Stimulated activated CD4-positive, alpha-beta T cell treated with anti-CD3 and anti-CD28 coated beads, TNF-alpha, amount 100 ng/mL, for 4 hours (primary cell): ENCODE measurements at places on chromosomes 4 and X.

DNA sequence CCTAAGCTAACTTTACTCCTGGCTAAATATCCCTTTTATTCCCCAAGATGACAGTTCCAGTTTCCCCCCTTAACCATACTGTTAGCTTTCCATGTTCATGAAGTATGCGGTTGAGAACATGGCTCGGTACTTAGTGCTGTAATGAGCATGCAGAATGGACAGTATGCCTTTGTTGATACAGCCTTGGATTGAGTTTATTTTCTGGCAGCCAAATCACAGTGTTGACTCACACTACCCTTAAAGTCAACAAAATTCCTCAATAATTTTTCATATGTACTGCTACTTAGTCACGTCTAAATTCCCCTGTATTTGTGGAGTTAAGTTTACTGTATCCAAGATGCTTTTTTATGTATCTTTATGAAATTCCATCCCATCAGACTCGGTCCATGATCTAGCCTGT lies 1.4 kb upstream of the VEGFC start:
- DNase-seq = no peak

DNA sequence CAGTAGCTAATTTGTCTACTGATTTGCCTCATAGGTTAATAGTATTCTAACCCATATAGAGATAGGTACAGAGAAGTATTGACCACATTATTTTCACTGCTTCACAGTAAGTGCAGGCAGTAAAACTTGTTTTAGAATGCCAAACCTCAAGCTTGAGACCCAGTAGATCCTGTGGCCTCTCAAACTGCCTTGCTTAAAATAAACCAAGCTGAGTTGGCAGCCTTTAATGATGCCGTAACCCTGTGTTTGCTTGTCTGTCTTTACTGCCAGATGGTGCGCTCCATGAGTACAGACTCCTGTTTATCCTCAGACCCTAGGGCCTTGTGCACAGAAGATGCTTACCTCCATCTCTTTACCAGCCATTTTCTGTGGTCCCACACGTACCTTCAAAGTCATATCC lies 50.8 kb downstream of the ANXA3 start:
- no peak for DNase-seq

- no peak for DNase-seq
Measured at GRCh38 chrX:44506678-44507077, 36.0 kb downstream of the FUNDC1 start.

GRCh38 chr4:31349907-31350306 lies 629.7 kb downstream of the PCDH7 start:
- no peak for DNase-seq

DNA sequence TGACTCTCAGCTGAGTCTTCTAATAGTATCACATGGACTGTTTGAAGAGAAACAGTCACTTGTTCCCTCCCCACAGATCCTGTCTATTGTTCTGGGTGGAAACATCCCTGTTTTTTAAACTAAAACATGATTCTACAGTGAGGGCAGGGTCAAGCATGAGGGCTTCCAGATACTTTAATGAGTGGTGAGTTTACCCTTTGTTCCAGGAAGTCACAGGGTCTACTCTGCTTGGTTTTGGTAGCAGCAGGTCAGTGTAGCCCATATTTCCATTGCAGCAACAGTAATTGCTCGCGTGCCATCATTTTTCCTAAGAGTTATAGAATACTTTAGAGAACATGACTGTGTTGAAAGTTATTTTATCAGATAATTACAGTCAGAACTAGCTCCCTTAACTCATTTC lies 87.4 kb downstream of the ZNF732 start:
- no peak for DNase-seq

- no peak for DNase-seq
Measured at GRCh38 chr4:40915318-40916217, 165.8 kb downstream of the NSUN7 start.

DNA sequence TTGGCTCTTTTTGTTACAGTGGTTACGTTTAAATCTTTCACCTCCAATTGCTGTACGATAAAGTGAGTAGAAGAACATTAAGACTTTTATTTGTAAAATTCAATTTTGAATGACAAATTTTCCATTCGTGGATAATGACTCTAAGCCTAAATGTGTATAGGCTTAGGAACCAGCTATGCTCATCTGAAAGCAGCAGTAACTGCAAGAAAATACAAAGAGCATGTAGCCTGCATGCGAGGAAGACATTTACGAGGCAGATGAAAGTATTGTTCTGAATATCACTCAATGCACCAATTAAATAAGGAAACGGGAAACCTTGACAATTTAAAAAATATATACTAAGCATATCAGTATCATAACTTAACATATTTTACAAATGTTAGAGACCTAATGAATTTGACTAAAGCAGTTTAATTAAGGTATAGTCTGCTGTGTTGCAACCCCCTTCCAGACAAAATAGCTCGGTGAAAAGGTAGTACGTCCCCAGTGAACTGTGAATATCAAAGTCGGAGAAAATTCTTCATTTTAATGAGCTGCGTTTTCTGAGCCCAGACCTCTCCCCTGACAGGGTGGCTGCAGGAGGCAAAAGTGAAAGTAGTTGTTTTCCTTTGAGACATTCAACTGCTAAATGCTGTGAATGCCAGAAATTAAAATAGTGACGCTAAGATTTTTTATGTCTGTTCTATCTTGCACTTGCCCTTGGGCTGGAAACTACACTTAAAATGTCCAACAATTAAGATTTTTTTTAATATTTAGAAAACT lies 1236.5 kb upstream of the TENM3 start:
- no peak for DNase-seq

DNA sequence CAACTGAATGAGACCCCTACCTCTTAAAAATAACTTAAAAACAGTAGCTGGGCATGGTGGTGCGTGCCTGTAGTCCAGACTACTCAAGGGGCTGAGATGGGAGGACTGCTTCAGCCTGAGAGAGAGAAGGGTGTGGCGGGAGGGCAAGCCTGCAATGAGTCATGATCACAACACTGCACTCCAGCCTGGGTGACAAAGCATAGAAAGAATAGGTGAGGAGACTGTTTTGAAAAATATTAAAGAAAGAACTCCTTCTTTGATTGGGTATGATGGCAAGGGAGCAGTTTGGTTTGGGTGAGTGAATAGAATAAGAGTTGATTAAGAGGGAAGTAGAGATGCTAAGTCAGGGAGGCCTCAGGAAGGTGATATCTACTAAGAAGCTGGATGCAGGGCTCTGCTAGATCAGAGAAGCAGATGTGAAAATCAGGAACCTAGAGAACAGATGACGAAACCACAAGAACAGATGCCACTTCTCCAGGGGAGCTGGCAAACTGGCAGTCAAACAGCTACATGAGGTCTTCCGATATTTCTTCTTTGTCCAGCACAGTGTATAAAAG lies 318.6 kb downstream of the OPHN1 start:
- DNase-seq = no peak

GRCh38 chr4:159047478-159048165 lies 55.3 kb upstream of the RAPGEF2 start:
- no peak for DNase-seq

DNA sequence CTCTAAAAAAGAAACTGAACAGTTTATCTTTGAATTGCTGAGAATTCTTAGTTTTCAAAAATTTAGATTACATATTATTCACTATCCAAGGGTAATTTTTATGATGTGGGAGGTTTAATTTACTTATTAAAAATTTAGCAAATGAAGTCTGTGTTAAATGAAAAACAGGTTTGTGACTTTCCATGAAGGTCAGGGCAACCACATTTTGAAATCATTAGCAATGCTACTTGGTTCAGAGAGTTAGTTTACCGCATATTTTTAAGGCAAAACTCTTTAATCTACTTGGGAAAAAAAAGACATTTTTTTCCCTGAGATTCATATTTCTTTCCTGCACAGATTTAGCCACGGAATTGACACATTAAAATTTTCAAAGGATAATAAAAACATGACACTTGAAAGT lies 37.3 kb upstream of the PRSS12 start:
- DNase-seq = no peak

DNA sequence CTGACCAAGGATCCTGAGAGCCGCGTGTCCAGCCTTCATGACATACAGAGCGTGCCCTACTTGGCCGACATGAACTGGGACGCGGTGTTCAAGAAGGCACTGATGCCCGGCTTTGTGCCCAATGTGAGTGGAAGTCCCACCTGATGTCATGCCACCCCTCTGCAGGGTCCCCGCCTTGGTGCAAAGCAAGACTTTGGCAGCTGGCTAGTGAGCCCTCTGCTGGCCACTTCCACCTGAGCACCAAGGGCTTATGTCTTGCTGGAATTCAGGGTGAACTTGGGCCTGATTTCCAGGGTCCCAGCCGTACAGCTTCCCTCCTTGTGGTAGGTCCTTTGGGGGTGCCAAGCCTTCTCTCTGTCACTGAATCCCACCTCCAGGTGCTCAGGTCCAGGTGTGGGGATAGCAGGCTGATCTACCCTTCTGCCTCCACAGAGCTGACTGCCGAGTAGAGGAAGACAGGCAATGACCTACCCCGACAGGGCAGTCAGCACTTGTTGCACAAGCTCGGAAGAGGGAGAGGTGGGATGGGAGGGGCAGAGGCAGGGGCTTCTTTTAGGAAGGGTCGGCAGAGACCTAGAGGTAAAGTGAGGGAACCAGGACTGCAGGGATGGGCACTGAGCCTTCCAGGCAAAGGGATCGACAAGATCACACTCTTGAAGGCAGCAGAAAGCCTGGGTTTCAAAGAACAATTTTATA lies 248.1 kb downstream of the EVC2 start:
- no peak for DNase-seq

DNA sequence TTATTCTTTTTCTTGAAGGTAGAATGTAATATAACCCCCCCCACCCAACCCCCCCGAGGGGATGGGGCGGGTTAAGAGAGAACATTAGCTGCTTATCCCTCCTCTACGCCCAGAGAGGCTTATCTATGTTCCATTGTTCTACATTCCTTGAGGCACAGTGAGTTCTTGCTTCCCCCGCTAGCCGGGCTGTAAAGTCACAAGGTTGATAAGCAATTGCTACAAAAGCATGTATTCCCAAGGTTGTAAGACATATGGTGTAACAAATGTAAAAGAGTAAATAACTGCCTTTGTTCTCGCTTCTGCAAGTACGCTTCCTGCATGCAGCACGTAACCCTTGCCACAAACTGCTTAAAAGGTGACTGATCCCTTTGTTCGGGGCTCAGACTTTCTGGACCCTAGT lies 8.2 kb downstream of the DCAF8L2 start:
- DNase-seq = no peak

DNA sequence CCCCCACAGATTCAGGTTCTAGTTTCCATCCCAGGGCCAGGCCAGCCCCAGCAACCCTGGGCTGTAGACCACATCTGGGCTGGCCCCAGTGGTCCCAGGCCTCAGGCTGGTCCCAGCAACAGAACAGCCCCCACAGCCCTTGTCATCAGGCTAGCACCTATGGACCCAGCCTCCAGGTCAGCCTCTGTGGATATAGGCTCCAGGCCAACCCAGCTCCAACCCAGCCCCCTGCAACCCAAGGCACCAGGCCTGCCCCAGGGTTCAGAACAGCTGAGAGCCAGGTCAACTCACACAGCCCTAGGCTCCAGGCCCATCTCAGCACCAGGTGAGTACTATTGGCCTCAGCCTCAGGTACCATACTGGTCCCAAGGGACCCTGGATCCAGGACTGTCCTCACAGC lies 155.3 kb downstream of the PWWP3B start:
- no peak for DNase-seq

DNA sequence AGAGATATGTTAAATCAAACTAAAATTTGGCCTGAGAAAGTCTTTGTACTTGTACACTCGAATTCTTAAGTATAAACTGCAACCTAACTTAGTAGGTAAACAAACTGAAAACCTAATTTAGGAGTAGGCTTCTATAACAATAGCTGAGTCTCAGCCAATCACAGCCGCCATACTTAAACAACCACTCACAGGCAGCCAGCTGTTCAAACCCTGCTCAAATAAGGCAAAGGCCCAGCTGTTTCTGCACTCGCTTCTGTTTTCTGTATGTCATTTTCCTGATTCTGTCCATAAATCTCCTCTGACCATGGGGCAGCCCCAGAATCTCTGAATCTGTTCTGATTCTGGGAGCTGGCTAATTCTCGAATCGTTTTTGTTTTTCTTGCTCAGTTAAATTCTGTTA lies 7.8 kb upstream of the PLS3 start:
- DNase-seq = no peak

DNA sequence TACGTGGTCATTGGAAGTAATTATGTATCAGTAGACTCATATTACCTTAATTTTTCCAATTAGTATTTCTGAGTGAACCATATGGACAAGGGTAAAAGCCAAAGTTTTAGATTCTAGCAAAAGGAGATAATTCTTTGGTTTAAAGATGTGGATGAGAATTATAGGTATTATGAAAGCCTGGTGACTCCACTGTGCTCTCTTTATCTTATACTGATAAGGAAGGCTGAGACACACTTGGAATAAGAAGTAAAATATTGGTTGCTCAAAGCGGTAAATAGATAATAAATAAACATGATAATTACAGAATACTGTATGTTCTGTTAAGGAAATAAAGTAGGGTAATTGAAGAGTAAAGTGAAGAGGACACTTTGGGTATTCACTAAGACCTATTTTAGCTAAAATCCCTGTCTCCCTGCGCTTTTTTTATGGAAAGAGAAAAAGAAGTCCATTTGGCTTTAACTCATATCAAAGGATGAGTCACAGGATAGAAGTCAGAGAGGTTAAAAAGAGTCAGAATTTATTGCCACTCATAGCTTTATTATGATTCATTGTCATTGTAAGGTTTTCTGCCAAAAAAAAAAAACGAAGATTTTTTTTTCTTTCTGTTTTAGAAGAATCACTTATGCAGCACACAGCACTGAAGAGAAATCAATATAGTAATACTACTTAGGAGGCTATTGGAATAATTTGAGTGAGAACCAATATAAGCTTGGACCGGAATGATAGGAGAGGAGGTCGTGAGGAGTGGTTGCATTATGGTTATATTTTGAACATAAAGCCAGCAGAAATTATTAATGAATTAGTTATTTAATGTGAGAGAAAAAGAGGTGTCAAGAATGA lies 2463.1 kb downstream of the ARAP2 start:
- no peak for DNase-seq

- no peak for DNase-seq
Measured at GRCh38 chr4:15948826-15949225, 10.3 kb upstream of the FGFBP1 start.

DNA sequence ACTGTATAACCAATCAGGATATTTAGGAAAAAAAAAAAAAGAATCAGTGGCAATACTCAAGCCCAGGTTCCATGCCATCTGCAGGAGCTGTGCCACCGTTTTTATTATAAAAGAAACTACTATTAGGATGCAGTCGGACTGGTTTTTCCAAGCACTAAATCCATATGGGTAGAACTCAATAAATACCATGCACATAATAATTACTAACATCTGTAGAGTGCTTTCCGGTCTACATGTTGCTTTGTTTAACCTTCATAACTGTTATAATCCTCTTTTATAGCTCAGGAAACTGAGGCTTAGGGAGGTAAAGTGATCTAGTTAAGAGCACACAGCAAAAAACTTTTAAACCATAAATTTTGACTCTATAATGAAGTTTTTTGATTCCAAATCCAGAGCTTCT lies 24.0 kb downstream of the ARSJ start:
- no peak for DNase-seq
